HFF-Myc (cell line): ENCODE measurements at places on chromosomes 1 and 21.

GRCh38 chr1:24155011-24155782 lies 12.3 kb upstream of the IL22RA1 start:
- no peak for DNase-seq

DNA sequence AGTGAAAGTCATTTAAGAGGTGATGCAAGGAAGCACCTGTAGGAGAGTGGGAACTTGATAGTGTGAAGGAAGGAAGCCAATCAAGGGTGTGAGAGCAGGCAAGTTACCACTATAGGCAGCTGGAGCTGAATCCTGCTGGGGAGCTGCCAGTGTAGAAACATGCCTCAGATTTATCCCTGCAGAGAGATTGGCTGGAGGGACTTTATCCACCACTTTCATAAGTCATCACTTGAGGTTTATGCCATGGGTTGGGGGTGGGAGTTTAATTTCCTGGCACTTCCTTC lies 443.6 kb downstream of the PLPP3 start:
- no peak for DNase-seq

GRCh38 chr1:204254031-204254661 lies 40.4 kb upstream of the GOLT1A start:
- no peak for DNase-seq

DNA sequence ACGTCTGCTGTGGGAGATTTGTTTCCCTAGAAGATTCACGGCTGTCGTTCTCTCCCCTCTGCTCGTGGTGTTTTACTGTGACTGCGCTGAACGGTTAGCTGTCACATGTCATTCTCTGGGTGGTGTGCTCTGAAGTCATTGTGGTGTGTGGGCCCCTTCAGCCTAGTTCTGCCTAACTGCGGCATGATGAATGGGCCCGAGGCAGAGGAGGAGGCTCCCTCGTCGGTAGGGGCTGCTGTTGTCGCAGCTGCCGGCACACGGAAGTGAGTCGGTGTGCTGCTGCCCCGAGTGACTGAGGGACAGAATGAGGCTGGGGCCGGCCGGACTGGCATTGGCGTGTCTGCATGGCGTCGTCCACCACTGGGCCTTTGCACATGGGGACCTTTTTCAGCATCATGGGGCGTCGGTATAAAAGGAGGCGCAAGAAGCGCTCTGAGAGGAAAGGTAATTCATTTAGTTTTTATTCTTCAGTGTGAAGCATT lies 77.9 kb downstream of the ADARB1 start:
- no peak for DNase-seq

GRCh38 chr1:25682059-25682601 lies 65.5 kb downstream of the MAN1C1 start:
- no peak for DNase-seq

- no peak for DNase-seq
These were observed 24.3 kb downstream of the KCNJ6 start for GRCh38 chr21:37891972-37892371.

DNA sequence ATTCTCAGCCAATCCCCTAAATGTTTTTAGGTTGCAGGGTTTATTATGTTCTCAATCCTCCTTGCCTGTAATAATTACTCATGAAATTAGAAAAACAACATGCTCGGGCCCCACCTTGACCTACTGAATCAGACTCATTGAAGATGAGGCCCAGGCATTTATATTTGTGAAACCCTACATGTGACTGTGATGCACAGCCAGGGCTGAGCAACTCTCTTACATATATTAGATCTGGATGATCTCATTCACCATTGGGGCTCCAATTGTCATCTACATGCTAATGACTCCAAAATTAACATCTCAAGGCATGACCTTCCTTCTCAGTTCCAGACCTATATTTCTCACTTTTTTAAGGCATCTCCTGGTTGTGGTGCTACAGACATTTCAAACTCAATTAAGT lies 103.3 kb downstream of the WDR3 start:
- no peak for DNase-seq

DNA sequence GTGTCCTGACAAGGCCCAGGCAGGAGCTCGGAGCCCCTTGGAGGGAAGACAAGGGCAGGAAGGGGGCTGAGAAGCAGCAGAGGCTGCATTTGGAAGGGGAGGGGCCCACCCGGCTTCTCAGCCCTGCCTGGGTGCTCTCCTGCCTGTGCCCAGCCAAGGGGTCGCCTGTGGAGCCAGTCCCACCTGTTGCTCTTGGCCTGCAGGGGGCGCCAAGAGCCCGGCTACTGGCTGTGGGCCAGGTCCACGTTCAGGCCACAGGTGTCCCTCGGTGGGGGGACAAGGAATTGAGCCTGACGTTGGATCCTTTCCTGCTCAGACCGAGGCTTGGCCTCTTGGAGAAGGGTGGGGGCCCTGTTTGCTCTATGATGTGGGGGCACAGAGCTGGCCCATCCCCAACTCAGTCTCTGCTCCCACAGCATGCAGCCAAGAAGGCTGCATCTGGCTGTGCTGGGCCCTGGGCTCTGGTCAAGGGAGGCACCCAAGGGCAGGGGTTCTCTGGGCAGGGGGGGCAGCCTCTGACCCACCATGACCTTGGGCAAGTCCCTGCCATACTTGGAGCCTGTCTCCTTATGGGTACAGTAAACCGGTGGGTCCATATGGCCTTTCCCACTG lies 10.9 kb downstream of the WNT4 start:
- no peak for DNase-seq

- no peak for DNase-seq
These were observed 25.7 kb downstream of the LAMB3 start for GRCh38 chr1:209626346-209627026.

DNA sequence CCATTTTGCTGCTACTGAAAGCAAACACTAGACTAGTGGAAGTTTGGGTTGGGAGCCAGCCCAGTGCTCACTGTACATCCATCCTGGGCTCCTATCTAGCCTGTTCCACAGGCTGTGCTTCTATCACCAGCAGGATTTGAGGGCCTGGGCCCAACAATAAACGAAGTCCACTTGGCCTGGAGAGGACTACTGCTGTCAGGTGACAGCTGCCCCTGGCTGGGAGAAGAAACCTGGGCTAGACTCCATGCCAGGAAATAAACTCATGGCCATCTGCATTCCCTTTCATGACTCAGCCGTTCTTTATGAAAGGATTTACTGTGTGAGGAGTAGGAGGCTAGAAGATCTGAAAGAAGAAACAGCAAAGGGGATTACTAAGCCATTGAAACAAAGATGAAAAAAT lies 35.5 kb downstream of the COLGALT2 start:
- peak; percentile 57 for DNase-seq

DNA sequence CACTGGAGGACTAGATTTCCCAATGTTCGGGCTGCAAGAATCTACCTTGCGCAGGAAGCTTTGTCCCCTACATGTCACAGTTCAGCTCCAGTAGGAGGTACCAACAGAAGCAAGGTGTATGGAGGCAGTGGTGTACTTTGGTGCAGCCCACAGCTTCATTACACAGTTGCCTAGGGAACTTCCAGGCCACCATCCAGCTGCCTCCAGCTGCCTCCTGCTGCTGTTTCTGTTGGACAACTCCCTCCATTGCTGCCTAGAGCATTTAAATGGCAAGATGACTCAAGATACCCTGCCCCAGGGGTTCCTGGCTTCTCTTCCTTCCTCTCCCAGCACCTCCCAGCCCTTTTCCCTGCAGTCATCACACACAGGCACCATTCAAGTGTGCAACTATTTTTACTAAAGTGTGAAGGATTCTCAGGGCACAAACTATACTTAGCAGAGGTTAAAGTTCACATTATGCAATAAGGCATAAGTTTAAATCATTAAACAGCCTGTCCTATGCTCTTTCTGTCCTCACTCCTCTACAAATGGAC lies 39.0 kb upstream of the ATP1A1 start:
- no peak for DNase-seq

- DNase-seq: no peak
These were observed 20.5 kb downstream of the ALDH4A1 start for GRCh38 chr1:18881642-18882431.

DNA sequence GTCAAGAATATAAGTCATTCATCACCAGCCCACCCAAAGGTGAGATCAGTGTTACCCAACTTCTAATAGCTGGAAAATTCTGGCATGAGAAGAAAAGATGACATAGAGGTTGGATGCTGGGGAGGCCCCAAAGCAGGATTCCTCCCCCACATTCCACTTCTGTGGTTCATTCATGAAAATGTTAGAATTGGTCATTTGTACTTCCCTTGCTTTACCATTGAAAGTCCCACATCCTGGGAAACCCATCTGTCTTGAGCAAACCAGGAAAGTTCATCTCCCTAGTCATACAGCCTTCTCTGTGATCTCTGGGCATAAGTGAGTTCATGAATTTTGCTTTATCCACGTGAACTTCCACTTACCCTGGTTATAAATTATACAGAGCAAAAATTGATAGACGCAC lies 66.8 kb downstream of the SERINC2 start:
- no peak for DNase-seq

- DNase-seq: peak; percentile 14
These were observed 490.8 kb upstream of the ADGRL4 start for GRCh38 chr1:79497193-79497773.

DNA sequence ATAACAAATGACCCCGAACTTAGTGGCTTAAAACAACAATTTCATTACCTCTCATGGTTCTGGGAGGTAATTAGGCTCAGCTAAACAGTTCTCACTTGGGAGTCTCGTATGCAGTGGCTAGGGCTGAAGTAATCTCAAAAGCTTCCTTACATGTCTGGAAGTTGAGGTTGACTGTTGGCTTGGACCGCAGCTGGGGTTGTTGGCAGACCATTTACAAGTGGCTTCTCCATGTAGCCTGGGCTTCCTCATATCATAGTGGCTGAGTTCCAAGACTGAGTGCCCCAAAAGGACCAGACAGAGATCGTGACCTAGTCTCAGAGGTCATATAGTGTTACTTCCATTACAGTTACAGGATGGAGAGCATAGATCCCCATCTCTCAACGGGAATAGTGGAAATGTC lies 2.4 kb upstream of the POGZ start:
- DNase-seq: no peak

- no peak for DNase-seq
These were observed 734.1 kb downstream of the LRRIQ3 start for GRCh38 chr1:73463873-73464272.

GRCh38 chr1:63524201-63524600 lies 876 bp downstream of the EFCAB7 start:
- no peak for DNase-seq

DNA sequence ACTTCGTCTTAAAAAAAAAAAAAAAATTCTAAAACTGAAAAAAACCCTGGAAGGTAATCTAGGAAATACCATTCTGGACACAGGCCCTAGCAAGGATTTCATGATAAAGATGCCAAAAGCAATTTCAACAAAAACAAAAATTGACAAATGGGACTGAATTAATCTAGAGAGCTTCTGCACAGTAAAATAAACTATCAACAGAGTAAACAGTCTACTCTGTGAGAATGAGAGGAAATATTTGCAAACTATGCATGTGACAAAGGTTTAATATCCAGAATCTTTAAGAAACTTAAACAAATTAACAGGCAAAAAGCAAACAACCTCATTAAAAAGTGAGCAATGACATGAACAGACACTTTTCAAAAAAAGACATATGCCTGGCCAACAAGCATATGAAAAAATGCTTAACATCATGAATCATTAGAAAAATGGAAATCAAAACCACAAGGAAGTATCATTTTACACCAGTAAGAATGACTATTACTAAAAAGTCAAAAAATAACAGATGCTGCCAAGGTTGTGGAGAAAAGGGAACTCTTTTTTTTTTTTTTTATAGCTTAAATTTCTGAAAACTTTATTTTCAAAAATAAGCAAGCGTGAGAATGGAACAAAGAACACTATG lies 29.4 kb upstream of the RNPC3 start:
- DNase-seq: no peak

DNA sequence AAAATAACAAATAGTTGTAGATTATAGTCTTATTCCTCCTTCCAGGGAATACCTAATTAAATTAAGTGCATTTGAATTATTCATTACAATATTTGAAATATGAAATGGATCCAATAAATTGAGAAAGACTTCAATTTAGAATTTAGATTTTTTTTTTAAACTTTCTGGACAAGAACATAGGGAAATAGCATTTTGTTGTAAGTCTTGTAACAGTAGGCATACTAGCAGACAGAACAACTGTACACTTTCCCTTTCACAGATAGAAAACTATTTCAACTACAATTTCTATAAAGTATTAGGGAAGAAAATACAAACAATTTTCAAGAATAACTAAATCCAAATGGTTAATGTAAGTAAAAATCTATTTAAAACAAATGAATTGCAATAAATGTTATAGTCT lies 577.5 kb downstream of the USP25 start:
- no peak for DNase-seq

GRCh38 chr1:16367968-16368890 lies 1.2 kb downstream of the SZRD1 start:
- DNase-seq: no peak

DNA sequence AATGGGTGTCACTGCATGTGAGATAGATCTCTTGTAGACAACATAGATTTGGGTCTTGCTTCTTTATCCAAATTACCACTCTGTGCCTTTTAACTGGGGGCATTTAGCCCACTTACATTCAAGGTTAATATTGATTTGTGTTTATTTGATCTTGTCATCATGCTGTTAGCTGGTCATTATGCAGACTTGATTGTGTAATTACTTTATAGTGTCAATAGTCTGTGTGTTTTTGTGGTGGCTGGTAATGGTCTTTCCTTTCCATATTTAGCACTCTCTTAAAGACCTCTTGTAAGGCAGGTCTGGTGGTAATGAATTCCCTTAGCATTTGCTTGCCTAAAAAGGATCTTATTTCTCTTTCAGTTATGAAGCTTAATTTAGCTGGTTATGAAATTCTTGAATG lies 29.6 kb downstream of the ZNF691 start:
- no peak for DNase-seq

- no peak for DNase-seq
These were observed 48.0 kb upstream of the SLC19A1 start for GRCh38 chr21:45590246-45590725.

GRCh38 chr1:90486996-90487395 lies 230.1 kb downstream of the BARHL2 start:
- DNase-seq: no peak

- no peak for DNase-seq
These were observed 24.2 kb downstream of the GNG4 start for GRCh38 chr1:235625340-235625739.

- peak; percentile 9 for DNase-seq
These were observed 182.9 kb upstream of the KCND3 start for GRCh38 chr1:112172294-112172882.

- DNase-seq: no peak
These were observed 121.5 kb downstream of the PLPP3 start for GRCh38 chr1:56457756-56458375.
